Vagina (tissue), 2 donors: ENCODE measurements at places on chromosomes 2 and 18. TPM values are rescaled to one million over a fixed set of nuclear protein-coding genes. Genes with fewer than 3 reads are reported as not detected.

Gene VSNL1
- total RNA-seq: 19.2 TPM

DNA sequence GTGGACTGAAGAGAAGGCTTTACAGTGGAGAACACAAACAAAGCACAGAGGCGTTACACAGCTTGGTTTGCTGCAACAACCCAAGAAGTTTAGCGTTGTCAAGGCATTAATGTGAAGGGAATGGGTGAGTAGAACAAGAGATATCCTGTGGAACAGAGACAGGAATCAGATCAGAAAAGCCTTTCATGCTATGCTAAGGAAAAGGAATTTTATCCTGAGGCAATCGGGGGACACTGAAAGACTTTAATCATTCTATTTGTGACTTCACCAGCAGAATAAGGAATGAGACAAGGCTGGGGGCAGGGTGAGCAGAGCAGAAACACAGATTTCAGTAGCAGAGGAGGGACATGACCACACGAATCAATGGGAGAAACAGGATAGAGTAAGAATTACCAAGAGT, 600.7 kb downstream of the IRS1 start:
- no peaks in the 10 kb centered on the region for H3K27me3 ChIP-seq
- no peak overlapping the region for H3K27ac ChIP-seq
- H3K4me3 ChIP-seq: no peak overlapping the region
- no peak for DNase-seq
- no peaks in the 10 kb centered on the region for H3K36me3 ChIP-seq

DNA sequence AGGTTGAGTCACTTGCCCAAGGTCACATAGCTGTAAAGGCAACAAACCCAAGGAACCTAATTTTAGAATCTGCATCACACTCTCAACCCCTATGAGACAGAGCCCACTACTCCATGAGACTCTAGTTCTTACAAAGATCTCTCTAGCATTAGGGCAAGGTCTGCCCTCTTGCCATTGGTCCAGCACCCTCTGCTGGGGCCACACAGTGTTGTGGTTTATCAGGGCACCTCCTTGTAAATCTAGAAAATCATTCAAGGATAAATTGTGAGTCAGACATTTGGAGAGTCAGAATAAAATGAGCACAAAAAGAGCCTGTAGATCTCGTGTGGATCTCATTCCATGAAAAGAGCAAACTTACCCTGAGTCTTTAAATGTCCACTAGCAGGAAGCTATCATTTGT, 91.2 kb downstream of the SLC8A1 start:
- H3K27ac ChIP-seq: no peak overlapping the region
- H3K4me1 ChIP-seq: peaks cover 12% of the 10 kb centered on the region
- no peaks in the 10 kb centered on the region for H3K36me3 ChIP-seq
- no peak for DNase-seq

- H3K4me3 ChIP-seq: no peak overlapping the region
- no peak for DNase-seq
- H3K27ac ChIP-seq: no peak overlapping the region
- no peaks in the 10 kb centered on the region for H3K27me3 ChIP-seq
- H3K36me3 ChIP-seq: no peaks in the 10 kb centered on the region
Measured at GRCh38 chr2:199348871-199349270, 108.9 kb downstream of the SATB2 start.

Gene CCDC102B
- total RNA-seq: 6.4 TPM

DNA sequence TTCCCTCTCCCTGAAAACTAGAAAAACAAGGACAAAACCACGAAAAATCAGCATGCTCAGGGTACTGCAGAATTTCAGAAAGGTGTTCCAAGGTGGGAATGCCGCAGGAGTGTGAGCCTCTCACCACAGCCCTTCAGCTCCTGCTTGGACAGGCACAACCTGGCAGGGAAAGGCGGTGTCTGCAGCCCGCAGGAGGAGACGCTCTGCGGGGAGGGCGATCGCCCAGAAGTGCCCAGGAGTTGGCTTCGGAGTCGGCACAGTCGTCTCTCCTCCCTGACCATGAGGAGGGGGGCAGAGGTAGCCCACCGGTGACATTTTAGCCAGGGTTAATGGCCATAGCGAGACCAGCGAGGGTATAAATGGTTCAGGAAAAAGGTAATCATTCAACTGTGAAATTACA, 57.2 kb downstream of the TMEM18 start:
- no peaks in the 10 kb centered on the region for H3K36me3 ChIP-seq
- H3K27me3 ChIP-seq: no peaks in the 10 kb centered on the region
- peak; percentile 58 for DNase-seq
- no peaks in the 10 kb centered on the region for H3K4me1 ChIP-seq

- no peak overlapping the region for H3K4me3 ChIP-seq
- H3K27ac ChIP-seq: no peak overlapping the region
- peaks cover 55% of the 10 kb centered on the region for H3K4me1 ChIP-seq
- DNase-seq: peak; percentile 80
- no peaks in the 10 kb centered on the region for H3K36me3 ChIP-seq
Measured at GRCh38 chr2:240247868-240248720, 107.6 kb upstream of the OTOS start.

- no peaks in the 10 kb centered on the region for H3K36me3 ChIP-seq
- no peak overlapping the region for H3K4me3 ChIP-seq
- no peak for DNase-seq
- no peak overlapping the region for H3K27ac ChIP-seq
Measured at GRCh38 chr2:222708274-222708710, 36.8 kb downstream of the MOGAT1 start.

Gene RGPD3
- 0.25 TPM for total RNA-seq

DNA sequence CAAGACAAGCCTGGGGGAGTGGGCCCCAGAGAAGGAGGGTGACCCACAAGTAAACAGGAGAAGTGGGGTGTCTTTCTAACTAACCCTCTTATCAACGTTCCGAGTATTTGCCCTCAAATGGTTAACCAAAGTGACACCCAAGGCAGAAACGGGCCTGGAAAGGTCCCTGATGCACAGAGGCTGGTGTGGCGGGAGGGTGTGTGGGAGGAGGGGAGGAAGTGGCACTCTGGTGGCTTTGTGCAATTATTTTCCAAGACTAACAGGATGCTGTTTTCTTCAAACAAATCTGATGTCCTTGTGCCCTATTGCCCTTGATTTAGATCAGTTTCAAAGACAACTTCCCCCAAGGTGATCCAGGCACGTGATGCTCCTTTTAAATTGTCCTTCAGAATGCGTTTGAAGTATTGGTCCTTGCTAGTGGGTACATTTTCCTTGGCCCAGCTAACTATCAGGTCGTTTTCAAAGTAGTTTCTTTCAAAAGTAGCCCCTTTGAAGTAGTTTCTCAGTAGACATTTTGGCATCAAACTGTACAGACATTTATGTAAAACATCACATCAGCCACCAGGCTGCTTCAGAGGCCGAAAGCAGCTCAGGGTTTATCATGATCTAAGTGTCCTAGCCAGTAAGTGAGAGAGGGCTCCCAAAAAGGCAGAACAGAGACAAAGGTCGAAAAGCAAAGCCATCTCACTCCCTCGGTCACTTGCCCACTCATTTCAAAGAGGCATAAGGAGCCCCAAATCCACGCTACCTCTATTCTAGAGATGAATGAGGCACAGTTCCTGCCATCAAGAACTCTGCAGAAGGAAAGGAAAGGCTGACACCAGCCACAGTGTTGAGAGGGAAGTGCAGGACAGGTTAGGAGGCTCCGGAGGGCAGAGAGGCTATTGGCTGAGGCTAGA, 371.1 kb upstream of the ID2 start:
- H3K36me3 ChIP-seq: no peaks in the 10 kb centered on the region
- DNase-seq: peak; percentile 65
- no peaks in the 10 kb centered on the region for H3K27me3 ChIP-seq
- H3K4me3 ChIP-seq: no peak overlapping the region

Gene REEP1
- 13.5 TPM for total RNA-seq

- no peak for DNase-seq
- H3K4me3 ChIP-seq: no peak overlapping the region
- H3K27me3 ChIP-seq: no peaks in the 10 kb centered on the region
- H3K27ac ChIP-seq: no peak overlapping the region
- peaks cover 12% of the 10 kb centered on the region for H3K4me1 ChIP-seq
- no peaks in the 10 kb centered on the region for H3K36me3 ChIP-seq
Measured at GRCh38 chr2:72883356-72883962, 3.7 kb upstream of the SPR start.

Gene LAMA3
- total RNA-seq: 106 TPM

Gene TDRD15
- not detected for total RNA-seq
